ENCODE measurements at places on chromosomes 7 and 10. TPM values are rescaled to one million over a fixed set of nuclear protein-coding genes. Genes with fewer than 3 reads are reported as not detected.

- DNase-seq = no peak
These were observed 95.9 kb upstream of the MACROH2A2 start for GRCh38 chr10:69956741-69957230.

DNA sequence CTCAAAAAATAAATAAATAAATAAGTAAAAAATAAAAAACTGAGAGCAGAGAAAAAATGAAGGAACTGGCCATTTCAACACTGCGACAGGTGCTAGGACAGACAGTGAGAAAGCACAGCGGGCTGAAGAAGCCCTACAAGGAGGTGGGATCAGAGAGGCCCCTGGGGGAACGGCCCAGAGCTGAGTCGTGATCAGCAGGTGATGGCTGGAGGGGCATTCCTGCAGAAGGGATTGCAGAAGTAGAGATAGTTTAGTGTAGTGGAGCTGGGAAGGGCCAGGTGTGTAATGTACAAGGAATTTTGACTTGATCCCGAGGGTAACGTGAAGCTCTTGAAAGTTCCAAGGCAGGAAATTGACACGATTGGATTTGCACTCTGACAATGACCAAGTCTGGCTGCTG is 112.1 kb downstream of the CUL2 start:
- DNase-seq = no peak

DNA sequence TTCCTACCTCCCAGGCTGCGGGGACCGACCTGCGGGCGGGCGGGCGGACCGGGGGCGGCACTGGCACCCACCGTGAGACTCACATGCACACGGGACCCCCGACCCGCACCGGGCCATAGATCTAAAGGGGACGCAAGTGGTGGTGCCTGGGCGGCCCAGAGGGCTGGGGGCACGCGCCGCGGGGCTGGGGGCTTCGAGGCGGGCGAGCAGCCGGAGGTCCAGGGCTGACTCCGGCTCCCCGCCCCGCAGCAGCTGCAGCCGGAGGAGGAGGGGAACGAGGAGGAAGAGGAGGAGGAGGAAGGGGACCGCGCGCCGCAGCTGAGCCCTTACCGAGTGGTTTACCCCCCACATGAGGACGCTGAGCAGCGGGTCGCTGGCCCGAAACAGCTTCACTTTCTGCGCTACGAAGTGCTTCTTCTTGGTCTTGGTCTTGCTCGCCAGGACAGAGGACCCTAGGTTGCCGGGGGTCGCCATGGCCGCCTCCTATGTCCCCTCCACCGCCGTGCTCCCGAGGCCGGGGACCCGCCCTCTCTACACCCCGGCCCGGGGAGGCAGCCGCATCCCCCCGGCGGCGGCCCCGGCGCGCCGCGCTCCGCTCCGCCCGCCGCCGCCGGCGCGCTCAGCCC is 412 bp downstream of the PIP4K2A start:
- DNase-seq = peak; percentile 15

DNA sequence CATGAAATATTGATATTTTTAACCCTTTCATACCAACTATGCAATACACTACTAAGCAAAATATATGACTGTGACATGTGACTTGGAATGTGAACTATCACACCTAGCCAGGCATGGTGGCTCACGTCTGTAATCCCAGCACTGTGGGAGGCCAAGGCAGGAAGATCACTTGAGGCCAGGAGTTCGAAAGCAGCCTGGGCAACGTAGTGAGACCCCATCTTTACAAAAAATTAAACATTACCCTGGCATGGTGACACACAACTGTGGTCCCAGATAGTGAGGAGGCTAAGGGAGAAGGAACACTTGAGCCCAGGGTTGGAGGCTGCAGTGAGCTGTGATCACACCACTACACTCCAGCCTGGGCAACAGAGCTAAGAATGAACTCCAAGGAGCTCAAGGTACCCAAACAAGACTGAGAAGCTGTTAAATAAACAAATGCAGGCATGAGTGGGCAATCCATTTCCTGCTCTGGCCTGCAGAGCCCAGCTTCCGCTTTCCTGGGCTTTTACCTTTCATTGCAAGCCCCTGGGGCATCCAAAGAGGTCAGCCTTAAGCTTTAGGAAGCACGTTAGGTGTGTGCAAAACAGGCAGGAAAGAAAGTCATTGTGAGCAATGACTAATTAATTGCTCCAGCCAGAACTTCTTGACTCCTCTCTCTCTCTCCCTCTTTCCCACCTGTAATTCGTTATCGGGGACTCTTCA is 162.1 kb upstream of the FOXK1 start:
- DNase-seq = no peak

GRCh38 chr7:17611611-17612010 is 313.2 kb downstream of the AHR start:
- DNase-seq = no peak

LIPN gene
- total RNA-seq = not detected

RARRES2 gene
- total RNA-seq = 9.4 TPM

GNAT3 gene
- total RNA-seq = not detected

AZGP1 gene
- total RNA-seq = not detected

CTNNA3 gene
- total RNA-seq = 0.19 TPM

Measured in LHCN-M2 (cell line).